ENCODE measurements at places on chromosomes 11 and 22.

DNA sequence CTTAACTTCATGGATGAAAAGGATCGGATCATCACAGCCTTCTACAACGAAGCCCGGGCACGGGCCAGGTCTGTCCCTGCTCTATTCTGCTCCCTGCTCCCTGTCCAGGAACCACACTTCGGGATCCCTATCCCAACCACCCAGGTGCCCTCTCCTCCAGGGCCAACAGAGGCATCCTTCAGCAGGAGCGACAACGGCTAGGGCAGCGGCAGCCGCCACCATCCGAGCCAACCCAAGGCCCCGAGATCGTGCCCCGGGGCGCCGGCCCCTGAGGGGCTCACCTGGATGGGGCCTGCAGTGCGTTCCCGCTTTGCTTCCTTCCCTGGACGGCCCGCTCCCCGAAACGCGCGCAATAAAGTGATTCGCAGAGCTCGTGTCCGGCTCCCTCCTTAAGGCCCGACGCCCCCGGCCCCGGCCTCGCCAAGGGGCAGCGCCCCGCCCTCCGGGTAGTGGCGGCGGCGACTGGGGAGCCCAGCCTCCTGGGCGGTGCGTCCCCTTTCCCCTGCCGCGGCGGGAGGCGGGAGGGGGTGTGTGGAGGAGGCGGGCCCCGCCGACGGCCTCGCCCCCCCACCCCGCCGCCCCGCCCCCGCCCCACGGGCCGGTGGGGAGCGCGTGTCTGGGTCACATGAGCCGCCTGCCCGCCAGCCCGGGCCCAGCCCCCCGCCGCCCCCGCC lies at the start of gene VEGFB:
TSS of gene VEGFB (plus strand) at position 672 of the 674 bp plus-strand sequence. CDS start 250 bp downstream, outside the sequence.
- no peak for DNase-seq

GRCh38 chr11:72191961-72192381 lies at the start of gene FOLR1:
FOLR1 (plus strand) TSS chr11:72192140; CDS start chr11:72192174, 34 bp downstream.
- no peak for DNase-seq

DNA sequence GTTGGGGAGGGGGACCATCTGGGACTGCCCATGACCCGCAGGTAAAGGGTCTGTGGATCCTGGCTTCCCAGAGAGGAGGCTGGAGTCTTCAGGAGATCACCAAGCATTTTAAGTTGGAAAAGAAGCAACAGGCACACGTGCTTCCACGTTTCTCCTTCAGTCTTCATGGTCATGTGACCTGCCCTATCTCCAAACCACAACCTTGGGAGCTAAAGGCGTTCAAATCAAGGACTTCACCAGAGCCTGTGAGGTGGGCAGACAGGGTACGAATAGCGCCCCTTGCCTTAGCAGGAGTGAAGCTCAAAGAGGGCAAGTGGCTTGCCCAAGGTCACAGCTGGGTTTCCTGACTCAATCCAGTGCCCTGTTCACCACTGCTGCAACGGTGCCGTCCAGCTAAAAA lies 6.7 kb downstream of the TMEM184B start:
- DNase-seq: no peak

- no peak for DNase-seq
Measured at GRCh38 chr11:111063726-111064517, 181.6 kb upstream of the POU2AF2 start.

GRCh38 chr11:87031433-87032170 lies 6.1 kb upstream of the TMEM135 start:
- DNase-seq: no peak

- DNase-seq: no peak
Measured at GRCh38 chr11:68266936-68267880, 4.6 kb downstream of the C11orf24 start.

DNA sequence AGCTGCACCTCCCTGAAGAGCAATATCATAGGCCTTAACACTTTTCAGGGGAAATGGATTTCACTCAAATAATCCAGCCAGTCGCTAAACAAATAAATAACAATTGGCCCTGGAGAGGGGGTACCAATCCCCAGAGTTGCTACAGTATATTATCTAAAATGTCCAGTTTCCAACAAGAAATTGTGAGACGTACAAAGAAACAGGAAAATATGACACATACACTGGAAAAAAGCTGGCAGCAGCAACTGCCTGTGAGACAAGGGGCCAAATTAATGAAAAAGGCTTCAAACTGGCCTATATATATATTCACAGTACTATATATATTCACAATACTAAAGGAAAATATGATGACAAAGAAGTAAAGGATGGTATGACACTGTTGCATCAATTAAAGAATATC lies 4.0 kb downstream of the NF2 start:
- DNase-seq: no peak

- DNase-seq: no peak
Measured at GRCh38 chr11:3907590-3907989, 52.1 kb downstream of the STIM1 start.

GRCh38 chr22:40499209-40499623 lies 128.8 kb downstream of the SGSM3 start:
- peak; percentile 13 for DNase-seq

DNA sequence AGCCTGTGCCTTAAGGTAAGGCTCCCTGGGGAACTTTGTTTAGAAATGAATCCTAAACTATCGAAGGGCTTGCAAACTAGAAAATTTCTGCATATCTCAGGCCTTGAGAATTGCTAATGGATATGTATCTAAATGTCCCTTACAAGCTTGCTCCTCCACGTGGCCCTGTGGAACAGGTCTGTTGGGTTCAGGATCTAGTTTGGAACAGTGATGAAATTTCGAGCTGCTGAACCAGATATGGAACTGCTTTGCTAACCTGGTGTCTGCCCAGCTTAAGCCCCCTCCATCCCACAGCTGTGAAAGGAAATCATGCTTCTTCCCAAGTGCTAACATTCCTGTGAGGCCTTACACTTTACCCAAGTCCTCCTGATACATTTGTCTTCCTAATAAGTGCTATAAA lies 11.6 kb downstream of the SREBF2 start:
- no peak for DNase-seq

DNA sequence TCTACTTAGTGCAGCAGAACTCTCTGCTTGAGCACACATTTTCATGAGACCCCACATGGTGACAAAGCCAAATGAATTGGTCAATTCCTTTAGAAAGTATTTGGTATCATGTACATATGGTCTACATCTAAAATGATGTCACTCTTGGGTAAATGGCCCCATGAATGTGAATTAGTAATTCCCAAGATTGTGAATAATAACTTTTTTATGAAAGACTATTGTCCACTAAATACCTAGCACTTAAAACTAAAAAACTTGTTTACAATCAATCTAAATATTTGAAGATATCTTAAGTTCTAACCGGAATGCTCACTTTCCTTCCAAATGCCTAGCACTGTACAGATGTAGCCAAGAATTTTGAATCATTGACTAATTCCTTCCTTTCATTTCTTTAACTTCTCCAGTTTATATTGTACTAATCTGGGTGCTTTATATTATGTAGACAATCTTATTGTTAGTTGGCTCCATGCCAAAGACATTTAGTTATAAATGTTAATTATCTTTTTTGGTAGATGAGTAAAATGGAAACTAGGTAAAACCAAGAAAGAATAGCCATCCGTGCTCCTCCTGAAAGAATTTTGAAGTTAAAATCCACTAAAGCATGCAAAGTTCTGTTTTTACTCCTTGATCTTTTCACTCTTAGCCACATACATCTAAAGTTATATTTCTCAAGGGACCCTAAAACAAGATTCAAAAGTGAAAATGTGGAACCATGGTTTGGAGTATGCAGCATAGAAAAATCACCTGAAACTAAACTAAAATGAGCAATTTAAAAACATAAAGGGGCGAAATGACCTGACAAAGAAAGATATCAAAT lies 145.0 kb upstream of the ARHGAP20 start:
- DNase-seq: no peak

- DNase-seq: no peak
Measured at GRCh38 chr11:27401280-27401832, 38.3 kb upstream of the CCDC34 start.

DNA sequence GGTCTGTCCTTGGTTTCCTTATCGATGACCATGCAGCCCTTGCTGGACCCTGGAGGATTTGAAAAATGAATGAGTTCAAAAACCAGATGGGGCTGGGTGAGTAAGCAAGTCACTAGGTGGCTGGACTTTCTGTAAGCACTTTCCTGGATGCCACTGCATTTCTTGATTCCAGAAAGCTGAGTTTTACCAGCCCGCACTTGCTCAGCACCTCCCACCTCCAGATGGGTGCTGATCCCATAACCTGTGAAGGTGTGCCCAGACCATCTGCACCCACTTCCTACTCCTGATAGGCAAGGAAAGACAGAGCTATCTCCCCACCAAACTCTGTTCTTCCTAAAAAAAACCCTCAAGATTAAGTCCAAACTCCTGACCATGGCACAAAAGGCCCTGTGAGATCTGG lies 21.1 kb downstream of the ASCC2 start:
- no peak for DNase-seq

DNA sequence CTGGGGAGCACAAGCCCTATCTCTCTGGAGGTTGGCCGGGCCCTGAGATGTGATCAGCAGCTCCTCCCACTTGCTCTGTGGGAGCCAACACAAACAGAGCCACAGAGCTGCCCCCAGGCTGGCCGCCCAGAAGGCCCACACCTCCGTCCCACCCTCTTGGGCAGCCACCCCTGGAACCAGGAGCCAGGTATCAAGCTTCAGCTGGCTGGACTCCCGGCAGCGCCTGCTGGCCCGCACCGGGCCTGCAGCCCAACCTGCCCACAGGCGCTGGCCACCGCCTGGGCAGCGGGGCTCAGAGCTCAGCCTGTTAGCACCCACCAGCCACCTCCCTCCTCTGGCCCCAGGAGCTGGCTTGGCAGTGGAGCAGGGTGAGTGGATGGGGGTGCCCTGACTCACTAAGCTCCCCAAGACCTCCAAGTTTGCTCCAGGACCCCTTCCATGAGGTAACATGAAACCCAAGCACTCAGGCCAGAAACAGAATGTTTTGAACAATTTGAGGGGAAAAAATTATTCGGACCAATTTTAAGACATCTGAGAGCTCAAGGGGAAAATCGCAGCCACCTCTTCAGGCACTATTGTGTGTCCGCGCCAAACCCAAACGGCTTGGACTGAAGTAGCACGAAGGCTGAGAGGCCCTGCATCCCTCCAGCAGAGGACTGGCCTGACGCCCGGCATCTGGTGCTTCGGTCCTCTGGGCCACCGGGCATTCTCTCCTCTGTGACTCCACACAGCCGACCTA lies 450.8 kb downstream of the SOX6 start:
- DNase-seq: no peak

GRCh38 chr11:73072935-73073481 lies 69.1 kb downstream of the FCHSD2 start:
- peak; percentile 58 for DNase-seq

DNA sequence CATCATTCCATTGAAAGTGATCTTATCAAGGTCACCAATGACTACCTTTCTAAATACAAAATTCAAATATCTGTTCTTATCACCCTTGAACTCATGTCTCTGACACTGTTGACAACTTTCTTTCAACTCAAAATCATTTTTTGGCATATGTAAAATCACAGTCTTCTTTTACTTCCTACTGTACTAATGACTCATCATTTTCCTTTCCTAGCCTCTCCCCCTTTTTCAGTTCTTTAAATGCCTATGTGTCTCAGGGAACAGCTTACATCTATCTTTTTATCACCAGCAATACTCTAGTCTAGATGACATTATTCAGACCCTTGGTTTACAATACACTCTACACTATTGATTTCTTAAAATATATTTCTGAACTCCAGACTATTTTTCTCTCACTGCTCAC lies 2220.7 kb upstream of the RAG2 start:
- DNase-seq: no peak

GRCh38 chr11:72430741-72431570 lies 3.4 kb downstream of the CLPB start:
- peak; percentile 74 for DNase-seq

GRCh38 chr11:102017026-102017425 lies 30.2 kb upstream of the CFAP300 start:
- no peak for DNase-seq

GRCh38 chr22:19681863-19682245 lies 32.4 kb upstream of the SEPTIN5 start:
- no peak for DNase-seq

DNA sequence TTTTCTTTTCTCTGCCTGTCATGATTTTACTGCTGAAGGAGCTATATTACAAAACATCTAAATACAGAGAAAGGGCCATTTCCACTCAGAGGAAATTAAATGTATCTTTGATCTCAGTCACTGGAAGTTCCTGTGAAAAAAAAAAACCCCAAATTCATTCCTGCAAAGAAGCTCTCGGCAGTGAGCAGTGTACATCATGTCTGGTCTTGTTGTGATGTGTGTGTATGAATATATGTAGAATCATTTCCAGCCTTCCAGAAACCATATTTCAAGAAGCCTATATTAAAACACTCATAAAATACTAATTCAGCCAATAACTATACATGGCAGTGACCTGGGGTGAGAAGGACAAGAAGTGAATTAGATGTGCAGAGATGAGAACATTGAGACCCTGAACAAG lies 393.2 kb upstream of the TENM4 start:
- DNase-seq: no peak

DNA sequence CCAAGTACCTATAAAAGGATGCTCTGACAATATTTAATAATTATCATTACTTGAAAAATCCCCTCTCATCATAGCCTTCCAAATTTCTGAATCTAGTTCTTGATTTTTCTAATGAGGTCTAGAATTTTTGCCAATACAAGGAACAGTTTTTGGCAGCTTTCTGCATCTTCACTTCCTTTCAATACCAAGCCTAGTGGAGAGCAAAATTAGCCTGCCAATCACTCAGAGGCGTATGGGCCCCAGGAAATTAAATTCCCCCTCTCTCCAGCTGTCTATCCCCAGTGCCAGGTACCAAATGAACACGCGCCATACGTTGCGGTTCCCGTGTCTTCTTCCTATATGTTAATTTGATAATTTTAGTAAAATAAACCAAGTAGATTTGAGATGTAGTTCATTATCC lies 293.9 kb downstream of the NTM start:
- no peak for DNase-seq

DNA sequence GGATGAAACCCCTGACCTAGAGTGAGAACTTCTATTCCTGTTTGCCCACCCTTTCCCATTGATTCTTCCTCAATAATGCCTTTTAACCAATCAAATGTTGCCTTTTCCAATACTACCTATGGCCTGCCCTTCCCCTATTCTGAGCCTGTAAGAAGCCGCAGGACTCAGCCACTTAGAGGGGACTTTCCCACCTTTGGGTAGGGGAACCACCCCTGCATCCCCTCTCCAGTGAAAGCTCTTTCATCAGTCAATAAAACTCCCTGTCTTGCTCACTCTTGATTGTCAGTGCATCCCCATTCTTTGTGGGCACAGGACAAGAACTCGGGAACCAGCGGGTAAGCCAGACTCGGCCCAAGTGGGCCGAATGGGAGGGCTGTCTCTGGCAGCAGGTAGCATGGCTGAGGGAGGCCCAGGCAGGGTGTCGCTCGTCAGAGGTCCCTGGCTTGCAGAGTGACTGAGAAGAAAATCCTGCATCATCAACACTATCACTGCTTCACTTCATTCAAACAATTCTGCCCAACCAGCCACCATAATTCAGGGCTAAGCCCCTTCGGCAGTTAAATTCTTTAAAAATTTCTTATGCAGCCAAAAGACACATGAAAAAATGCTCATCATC lies 30.4 kb downstream of the LDHAL6A start:
- no peak for DNase-seq

DNA sequence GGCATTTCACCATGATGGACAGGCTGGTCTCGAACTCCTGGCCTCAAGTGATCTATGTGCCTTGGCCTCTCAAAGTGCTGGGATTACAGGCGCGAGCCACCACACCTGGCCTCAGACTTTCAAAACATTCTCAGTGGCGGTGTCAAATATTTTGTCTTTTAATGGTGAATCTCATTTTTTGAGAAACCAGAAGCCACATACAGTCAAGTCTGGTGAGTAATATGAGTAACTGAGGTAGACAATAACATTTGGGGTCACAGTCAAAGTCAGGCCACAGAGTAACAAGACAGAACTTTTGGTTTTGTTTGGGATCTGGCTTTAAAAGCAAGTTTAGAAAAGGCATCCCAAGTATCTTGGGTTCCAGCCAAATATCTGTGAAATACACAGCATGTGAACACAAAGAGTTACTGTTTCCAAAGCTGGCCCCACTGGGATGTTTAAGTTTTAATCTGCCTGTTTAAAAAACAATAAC lies 5.6 kb upstream of the TMA7B start:
- no peak for DNase-seq
